ENCODE measurements at places on chromosomes 13 and 19. TPM values are rescaled to one million over a fixed set of nuclear protein-coding genes. Genes with fewer than 3 reads are reported as not detected.

Gene CGB2
- total RNA-seq: not detected

Gene ZNF728
- total RNA-seq: not detected

Gene PLIN5
- total RNA-seq: 138 TPM

Gene ZNF613
- 2.0 TPM for total RNA-seq

Gene NCR1
- total RNA-seq: not detected

Gene FAM216B
- not detected for total RNA-seq

Gene ZNF709
- 0.22 TPM for total RNA-seq

Gene KIRREL2
- total RNA-seq: not detected

Gene ZNF256
- total RNA-seq: 0.50 TPM

Gene CEACAM20
- total RNA-seq: 0.14 TPM

Gene FGF21
- 54.3 TPM for total RNA-seq

GRCh38 chr13:23707674-23708073 lies 137.5 kb downstream of the TNFRSF19 start:
- H3K4me3 ChIP-seq: no peak overlapping the region
- no peaks in the 10 kb centered on the region for H3K4me1 ChIP-seq
- H3K27me3 ChIP-seq: no peaks in the 10 kb centered on the region
- H3K36me3 ChIP-seq: no peaks in the 10 kb centered on the region
- DNase-seq: no peak

- no peak for DNase-seq
- no peaks in the 10 kb centered on the region for H3K27me3 ChIP-seq
- no peak overlapping the region for H3K27ac ChIP-seq
- no peak overlapping the region for H3K4me3 ChIP-seq
- no peaks in the 10 kb centered on the region for H3K4me1 ChIP-seq
- H3K36me3 ChIP-seq: no peaks in the 10 kb centered on the region
Observed at GRCh38 chr19:35120898-35121297, 5.3 kb downstream of the FXYD3 start.

- H3K27ac ChIP-seq: no peak overlapping the region
- no peaks in the 10 kb centered on the region for H3K27me3 ChIP-seq
- DNase-seq: no peak
- H3K4me3 ChIP-seq: no peak overlapping the region
- H3K4me1 ChIP-seq: no peaks in the 10 kb centered on the region
- no peaks in the 10 kb centered on the region for H3K36me3 ChIP-seq
Observed at GRCh38 chr13:60318186-60318585, 78.8 kb upstream of the TDRD3 start.

DNA sequence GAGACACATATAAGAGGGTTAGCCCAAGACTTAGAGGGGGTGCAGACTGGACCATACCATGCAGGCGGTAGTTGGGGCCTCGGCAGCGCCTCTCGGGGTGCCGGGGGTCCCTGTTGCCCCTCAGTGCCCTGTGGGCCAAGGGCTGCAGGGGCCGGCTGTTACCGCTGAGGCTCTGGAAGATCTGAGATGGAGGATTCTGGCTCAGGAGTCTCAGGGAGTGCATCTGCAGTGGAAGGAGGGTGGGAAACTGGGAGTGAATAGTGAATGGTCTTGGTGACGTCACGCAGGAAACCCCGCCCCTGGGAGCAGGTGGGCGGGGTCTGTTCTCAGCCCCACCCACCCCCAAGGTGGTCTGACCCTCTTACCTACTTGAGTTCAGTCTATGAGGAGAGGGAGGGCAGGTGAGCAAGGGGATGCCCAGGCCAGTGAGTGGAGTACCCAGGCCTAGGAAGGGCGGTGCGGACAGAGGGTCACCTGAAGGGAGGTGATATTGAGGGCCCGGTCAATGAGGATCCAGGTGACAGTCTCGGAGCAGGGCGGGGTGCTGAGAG lies 1.7 kb upstream of the DBP start:
- peak; percentile 39 for DNase-seq
- H3K4me1 ChIP-seq: no peaks in the 10 kb centered on the region
- no peak overlapping the region for H3K4me3 ChIP-seq
- no peaks in the 10 kb centered on the region for H3K36me3 ChIP-seq
- H3K27ac ChIP-seq: no peak overlapping the region
- no peaks in the 10 kb centered on the region for H3K27me3 ChIP-seq

DNA sequence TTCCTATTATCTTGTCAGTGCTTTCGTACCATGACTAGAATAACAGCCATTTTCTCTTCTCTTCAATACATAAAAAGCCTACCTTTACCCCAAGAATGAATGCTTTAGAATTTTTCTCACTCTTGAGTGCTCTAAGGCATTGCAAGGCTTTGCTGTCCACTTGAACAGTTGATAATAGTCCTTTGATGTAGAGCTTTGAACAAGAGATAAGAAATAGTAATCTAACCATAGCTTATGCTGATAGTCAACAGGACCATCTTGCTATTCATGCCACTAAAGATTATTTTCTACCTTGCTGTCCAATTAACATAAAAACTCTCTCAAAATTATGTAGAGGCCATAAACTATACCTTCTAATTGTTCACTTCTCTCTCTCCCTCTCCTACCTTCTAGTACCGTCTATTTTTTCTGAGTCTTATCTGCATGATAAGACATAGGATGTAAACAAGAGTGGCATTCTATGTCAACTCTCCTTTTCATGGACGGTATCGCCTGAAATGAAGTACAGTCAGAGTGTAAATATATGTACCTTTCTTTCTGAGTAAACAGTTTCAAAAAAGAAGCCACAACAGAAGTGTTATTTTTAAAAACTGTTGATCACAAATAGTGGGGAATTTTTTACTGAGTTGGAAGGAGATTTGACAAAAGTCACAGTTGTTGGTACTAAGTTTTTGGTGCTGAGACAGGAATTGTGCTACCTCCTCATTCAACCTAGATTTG lies 297.9 kb downstream of the NDFIP2 start:
- H3K4me1 ChIP-seq: no peaks in the 10 kb centered on the region
- no peak for DNase-seq
- H3K27ac ChIP-seq: no peak overlapping the region
- H3K36me3 ChIP-seq: no peaks in the 10 kb centered on the region
- H3K4me3 ChIP-seq: no peak overlapping the region

DNA sequence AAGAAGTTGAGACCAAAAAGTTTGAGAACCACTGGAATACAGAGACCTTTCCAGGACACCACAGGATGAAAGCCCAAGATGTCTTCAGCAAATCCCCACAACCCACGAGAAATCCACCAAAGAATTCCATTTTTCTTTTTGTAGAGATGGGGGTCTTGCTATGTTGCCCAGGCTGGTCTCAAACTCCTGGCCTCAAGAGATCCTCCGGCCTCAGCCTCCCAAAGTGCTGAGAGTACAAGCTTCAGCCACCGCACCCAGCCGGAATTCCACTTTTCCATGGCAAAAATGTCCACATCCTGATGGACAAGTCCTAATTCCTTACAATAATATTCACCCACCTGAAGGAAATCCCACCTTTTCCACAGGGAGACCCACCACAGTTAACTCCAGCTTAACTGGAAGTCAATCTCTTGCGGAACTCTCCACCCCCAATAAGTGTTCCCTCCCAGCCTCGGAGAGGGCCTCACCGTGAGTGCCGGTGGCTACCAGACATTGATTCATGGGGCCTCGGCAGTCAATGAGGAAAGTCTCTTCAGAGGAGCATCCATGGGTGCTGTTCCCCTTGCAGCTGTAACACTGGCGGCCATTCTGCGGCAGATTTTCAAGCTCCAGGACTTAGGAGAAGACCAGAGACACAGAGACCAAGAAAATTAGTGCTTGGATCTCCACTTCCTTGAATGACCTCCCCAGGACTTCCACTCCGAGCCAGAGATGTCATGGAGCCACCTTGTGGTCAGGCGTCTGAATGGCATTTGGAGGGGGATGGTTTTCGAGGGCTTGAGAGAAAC lies 12.3 kb upstream of the CADM4 start:
- H3K4me1 ChIP-seq: peaks cover 6% of the 10 kb centered on the region
- no peaks in the 10 kb centered on the region for H3K27me3 ChIP-seq
- no peaks in the 10 kb centered on the region for H3K36me3 ChIP-seq

GRCh38 chr13:108860418-108860817 lies 231.0 kb downstream of the MYO16 start:
- H3K27me3 ChIP-seq: no peaks in the 10 kb centered on the region
- H3K27ac ChIP-seq: no peak overlapping the region
- no peak overlapping the region for H3K4me3 ChIP-seq
- no peaks in the 10 kb centered on the region for H3K4me1 ChIP-seq

- no peaks in the 10 kb centered on the region for H3K4me1 ChIP-seq
- no peaks in the 10 kb centered on the region for H3K36me3 ChIP-seq
- H3K27ac ChIP-seq: no peak overlapping the region
- peak; percentile 22 for DNase-seq
- H3K27me3 ChIP-seq: no peaks in the 10 kb centered on the region
- no peak overlapping the region for H3K4me3 ChIP-seq
Observed at GRCh38 chr13:112904436-112904960, 64.5 kb upstream of the MCF2L start.

GRCh38 chr19:28711411-28711810 lies 501.5 kb downstream of the UQCRFS1 start:
- no peaks in the 10 kb centered on the region for H3K36me3 ChIP-seq
- no peak overlapping the region for H3K27ac ChIP-seq
- no peaks in the 10 kb centered on the region for H3K27me3 ChIP-seq

DNA sequence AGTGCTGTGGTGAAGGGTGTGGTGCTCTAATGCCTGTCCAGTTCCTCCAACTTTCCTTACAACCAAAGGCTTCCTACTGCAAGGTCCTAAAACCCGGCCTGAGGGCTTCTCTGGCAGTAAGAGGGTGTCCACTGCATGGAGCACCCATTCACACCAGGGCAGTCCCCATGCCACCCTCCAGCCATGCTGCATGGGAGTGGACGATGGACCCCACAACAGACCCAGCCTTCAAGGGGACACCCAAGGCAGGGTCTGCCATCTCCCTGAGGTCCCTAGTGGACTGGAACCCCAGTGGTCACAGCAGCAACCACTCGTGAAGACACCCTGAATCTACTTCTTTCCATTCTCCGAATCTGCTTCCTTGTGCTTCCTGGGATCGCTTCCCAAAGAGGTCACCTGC lies 117.6 kb upstream of the SOX1 start:
- no peak overlapping the region for H3K27ac ChIP-seq
- H3K4me1 ChIP-seq: no peaks in the 10 kb centered on the region
- H3K4me3 ChIP-seq: no peak overlapping the region
- no peaks in the 10 kb centered on the region for H3K27me3 ChIP-seq
- no peak for DNase-seq

- H3K27me3 ChIP-seq: no peaks in the 10 kb centered on the region
- peaks cover 30% of the 10 kb centered on the region for H3K4me1 ChIP-seq
- no peak overlapping the region for H3K27ac ChIP-seq
Observed at GRCh38 chr13:40403509-40404241, 262.8 kb downstream of the FOXO1 start.

DNA sequence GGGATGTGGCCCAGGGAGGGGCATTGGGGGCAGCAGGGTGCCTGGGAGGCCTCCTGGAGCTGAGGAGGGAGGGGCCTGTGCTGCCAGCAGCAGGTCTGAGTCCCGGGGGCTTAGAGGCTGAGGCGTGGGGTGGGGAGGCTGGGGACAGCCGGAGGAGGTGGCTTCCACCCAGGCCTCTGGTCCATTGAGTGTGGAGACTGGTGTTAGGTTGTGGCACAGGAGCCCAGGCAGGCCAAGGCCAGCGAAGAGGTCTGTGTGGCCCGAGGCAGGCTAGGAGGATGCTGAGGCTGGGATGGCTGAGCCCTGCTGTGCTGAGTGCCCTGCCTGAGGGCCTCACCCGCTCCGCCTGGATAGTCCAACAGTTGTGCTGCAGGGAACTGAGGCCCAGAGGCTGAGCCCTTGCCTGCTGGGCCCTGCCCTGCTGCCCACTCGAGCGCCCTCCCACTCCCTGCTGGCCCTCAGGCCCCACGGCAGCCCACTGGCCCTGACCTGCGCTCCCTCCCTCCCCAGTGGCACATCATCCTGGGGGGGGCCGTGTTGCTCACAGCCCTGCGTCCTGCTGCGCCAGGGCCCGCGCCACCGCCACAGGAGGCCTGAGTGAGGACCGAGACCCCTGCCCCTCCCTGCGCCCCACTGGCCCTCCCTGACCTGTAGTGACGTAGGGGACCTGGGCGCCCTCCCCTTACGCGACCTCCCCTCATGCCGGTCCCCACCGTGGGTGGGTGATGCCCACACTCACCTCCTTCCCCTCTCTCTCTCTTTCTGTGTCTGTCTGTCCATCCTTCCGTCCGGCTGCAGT lies 4.9 kb upstream of the GARIN5A start:
- no peak overlapping the region for H3K27ac ChIP-seq
- no peak overlapping the region for H3K4me3 ChIP-seq
- peaks cover 11% of the 10 kb centered on the region for H3K36me3 ChIP-seq
- no peaks in the 10 kb centered on the region for H3K27me3 ChIP-seq
- DNase-seq: no peak
- H3K4me1 ChIP-seq: no peaks in the 10 kb centered on the region

GRCh38 chr19:52336117-52336790 lies at the start of gene ZNF610:
TSS of gene ZNF610 (plus strand) at chr19:52336243. CDS start at chr19:52349173, 12,930 bp downstream.
- no peaks in the 10 kb centered on the region for H3K36me3 ChIP-seq
- H3K27ac ChIP-seq: peak within 1 kb of the TSS; percentile 51
- peak; percentile 81 for DNase-seq
- H3K4me3 ChIP-seq: peak within 1 kb of the TSS; percentile 49
- no peaks in the 10 kb centered on the region for H3K27me3 ChIP-seq

- no peak overlapping the region for H3K4me3 ChIP-seq
- no peak overlapping the region for H3K27ac ChIP-seq
- H3K36me3 ChIP-seq: no peaks in the 10 kb centered on the region
Observed at GRCh38 chr19:17755443-17755890, 4.2 kb downstream of the FCHO1 start.

DNA sequence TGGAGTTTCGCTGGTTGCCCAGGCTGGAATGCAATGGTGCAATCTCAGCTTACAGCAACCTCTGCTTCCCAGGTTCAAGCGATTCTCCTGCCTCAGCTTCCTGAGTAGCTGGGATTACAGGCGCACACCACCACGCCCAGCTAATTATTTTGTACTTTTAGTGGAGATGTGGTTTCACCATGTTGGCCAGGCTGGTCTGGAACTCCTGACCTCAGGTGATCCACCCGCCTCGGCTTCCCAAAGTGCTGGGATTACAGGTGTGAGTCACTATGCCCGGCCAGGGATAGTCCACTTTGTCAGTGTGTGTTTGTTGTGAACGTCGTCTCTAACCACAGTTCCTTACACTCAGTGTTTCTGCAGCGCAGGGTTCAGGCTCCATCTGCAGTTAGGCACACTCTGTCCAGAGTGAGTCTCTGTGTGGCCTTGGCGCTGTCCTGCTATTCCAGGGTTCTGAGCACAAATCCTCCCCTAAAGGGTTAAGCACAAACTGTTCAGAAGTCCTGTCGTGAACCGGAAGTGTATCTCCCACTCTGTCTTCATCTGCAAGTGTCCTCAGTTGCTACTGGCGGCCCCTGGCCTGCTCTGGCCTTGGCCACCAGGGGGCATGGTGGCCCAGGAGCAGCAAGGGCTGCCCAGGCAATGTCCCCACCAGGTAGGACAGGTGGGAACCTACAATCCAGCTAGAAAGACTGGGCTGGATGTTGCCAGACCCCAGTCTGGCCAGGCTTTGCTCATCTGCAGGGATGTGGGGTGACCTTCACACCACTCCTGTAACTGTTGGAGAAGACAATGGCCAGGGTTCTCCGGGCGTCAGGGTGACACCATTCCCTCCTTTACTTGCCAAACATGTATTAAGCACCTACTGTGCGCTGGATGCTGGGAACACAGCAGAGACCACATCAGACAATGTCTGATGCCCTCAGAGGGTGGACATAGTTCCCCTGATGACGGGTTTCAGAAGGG lies 38.8 kb upstream of the GATAD2A start:
- no peak overlapping the region for H3K27ac ChIP-seq
- H3K4me3 ChIP-seq: peak overlapping the region; percentile 4
- no peaks in the 10 kb centered on the region for H3K4me1 ChIP-seq
- no peaks in the 10 kb centered on the region for H3K36me3 ChIP-seq
- no peaks in the 10 kb centered on the region for H3K27me3 ChIP-seq
- peak; percentile 82 for DNase-seq

GRCh38 chr19:1315470-1316166 lies 29.9 kb downstream of the EFNA2 start:
- DNase-seq: peak; percentile 63
- no peaks in the 10 kb centered on the region for H3K27me3 ChIP-seq
- H3K27ac ChIP-seq: no peak overlapping the region
- H3K4me3 ChIP-seq: peak overlapping the region; percentile 26
- no peaks in the 10 kb centered on the region for H3K36me3 ChIP-seq
